Fibroblast of pulmonary artery (primary cell): ENCODE measurements at places on chromosomes 1 and 21.

- no peak for DNase-seq
Measured at GRCh38 chr1:38062361-38063288, 16.0 kb upstream of the POU3F1 start.

DNA sequence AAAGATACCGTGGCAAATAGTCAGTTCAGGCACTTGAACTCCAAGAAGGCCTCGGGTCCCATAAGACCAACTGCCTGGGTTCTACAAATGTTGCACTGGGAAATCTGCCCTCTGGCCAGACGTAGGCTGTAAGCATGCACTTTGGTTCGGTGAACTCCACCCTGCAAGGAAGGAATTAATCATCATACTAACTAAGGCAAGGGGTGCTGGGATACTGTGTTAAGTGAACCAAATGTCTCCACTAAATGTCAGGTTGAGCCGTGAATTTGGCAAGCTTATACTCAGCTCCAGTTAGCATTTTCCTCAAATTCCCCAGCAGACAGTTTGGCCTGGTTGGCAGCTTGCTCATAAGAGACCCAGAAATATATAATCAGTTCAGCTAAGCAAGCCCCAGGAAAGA is 385.9 kb downstream of the GPATCH2 start:
- no peak for DNase-seq

DNA sequence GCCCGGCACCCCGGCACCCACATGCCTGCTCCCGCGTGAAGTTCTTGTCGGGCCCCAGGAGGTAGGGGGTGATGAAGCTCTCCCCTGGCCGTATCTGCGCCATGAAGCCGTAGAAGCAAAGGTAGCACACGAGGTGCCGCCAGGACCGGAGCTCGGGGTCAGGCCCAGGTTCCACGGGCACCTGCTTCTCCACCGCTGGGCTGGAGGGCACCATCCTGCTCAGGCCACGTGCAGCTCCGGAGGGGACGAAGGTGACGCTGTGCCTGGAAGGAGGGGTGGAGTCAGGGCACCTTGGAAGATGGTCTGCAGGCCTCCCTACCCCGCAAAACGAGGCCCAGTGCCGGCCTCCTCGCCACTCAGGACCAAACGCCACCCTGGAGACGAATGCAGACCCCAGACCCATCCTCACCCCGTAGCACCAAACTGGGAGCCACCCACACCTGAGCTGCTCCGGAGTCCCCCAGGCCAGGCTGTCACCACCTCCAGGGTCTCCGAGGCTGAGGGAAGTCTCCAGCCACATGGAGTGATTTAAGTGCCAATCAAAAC is 4.4 kb downstream of the SLC19A1 start:
- DNase-seq, result no peak

DNA sequence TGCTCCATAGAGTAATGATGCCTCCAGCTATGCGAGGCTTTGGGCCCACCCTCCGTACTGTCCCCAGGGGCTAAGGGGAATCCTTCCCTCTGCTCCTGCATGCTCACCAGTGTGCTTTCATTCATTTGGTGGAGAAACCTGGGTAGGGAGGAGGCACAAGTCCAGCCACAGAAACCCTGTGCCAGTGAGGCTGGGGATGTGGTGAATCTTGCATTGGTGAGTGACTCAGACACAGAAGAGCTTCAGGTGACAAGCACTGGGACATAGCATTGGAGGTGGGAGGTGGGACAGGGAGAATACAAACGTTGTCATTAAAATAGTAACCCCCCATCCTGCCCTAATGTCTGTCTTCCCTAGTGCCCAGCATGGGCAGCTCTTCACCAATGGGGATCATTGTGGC is 5.2 kb downstream of the FCGR2A start:
- DNase-seq, result no peak

- DNase-seq, result peak; percentile 80
Measured at GRCh38 chr1:218371927-218372672, 27.0 kb downstream of the TGFB2 start.

DNA sequence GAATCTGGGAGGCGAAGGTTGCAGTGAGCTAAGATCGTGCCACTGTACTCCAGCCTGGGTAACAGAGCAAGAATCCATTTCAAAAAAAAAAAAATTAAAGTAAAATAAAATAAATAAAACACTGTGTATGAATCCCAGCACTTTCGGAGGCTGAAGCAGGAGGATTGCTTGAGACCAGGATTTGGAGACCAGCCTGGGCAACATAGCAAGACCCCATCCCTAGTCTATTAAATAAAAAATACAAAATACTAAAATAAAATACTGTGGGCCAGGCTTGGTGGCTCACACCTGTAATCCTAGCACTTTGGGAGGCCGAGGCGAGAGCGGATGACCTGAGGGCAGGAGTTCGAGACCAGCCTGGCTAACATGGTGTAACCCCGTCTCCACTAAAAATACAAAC is 4.2 kb upstream of the BNIPL start:
- no peak for DNase-seq

- no peak for DNase-seq
Measured at GRCh38 chr1:99675292-99675691, 29.4 kb downstream of the PALMD start.

- no peak for DNase-seq
Measured at GRCh38 chr1:204814166-204814884, 56.3 kb upstream of the NFASC start.

- DNase-seq, result no peak
Measured at GRCh38 chr1:117013309-117013858, 11.8 kb downstream of the CD101 start.

- DNase-seq, result no peak
Measured at GRCh38 chr1:43904660-43905551, 28.7 kb upstream of the ARTN start.

- no peak for DNase-seq
Measured at GRCh38 chr1:33928251-33928650, 64.4 kb downstream of the HMGB4 start.

DNA sequence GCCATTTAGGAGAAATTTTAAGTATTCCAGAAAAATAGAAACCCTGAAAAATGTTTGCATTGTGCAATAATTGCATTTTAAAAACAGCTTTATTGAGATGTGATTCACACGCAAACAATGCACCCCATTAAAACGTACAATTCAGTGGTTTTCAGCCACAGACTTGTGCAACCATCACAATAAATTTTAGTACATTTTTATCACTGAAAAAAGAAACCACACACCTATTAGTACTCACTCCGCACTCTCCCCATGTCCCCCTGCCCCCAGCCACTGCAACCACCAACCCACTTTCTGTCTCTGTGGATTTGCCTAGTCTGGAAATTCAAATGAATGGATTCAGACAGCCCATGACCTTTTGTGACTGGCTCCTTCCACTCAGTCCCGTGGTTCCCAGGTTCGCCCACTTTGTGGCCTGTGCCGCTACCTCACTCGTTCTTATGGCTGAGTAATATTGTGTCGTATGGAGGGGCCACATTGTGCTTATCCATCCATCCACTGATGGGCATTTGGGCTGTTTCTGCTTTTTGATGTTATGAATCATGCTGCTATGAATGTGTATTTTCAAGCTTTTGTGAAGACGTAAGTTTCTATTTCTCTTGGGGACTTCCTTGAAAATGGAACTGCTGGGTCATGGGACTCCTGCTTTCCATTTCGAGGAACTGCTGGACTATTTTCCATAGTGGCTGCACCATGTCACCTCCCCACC is 147.7 kb upstream of the ARHGEF16 start:
- peak; percentile 72 for DNase-seq
